ENCODE measurements at places on chromosomes 13 and 19.

DNA sequence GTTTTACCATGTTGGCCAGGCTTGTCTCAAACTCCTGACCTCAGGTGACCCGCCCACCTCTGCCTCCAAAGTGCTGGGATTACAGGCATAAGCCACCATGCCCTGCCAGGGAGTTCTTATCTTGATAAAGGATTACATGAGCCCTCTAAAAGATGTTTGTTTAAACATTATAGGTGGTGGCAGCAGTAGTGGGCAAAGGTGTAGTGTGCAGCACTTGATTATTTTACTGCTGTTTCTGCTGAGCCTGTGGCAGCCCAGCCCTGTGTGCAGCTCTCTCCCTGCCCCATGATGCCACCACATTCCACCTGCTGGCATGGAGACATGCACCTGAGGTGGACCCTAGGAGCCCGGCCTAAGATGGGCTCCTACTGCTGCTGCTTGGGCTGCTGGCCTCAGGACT is 54.0 kb downstream of the ZNF429 start:
- DNase-seq, result no peak

DNA sequence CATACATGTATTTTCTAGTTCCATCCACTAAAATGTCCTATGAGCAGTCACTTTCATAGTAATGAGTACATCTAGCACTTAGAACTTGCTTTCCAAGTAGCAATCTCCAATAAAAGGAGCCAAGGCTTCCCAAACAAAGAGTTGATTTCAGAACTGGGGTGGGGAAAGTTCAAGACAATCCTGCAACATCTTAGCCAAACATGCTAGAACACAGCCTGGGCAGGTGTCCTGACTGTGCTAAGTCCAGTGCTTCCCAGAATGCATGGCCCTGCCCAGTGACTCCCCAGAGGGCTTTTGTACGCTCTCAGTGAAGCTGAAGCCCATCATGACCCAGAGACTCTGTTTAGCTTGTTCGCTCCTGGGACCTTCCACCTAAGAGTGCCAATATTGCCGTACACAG is 106.7 kb upstream of the UBAC2 start:
- DNase-seq, result no peak

DNA sequence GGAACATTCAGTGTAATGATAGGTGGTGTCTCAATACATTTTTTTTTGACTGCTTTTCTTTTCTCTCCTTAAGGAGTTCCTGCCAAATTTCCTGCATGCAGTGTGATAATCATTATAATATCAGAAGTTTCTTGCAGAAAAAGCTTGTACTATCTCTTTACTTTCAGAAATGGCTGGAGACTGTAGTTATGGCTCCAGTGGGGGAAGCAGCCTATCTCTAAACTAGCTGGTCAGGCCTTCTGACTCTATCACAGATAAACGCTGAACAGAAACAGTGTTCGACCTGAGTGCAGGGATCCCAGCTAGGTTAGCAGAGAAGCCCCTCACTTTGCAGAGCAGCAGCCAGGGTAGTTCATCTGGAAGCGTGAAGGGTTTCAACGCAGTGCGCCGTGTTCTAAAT is 1.9 kb downstream of the CCNE1 start:
- no peak for DNase-seq

DNA sequence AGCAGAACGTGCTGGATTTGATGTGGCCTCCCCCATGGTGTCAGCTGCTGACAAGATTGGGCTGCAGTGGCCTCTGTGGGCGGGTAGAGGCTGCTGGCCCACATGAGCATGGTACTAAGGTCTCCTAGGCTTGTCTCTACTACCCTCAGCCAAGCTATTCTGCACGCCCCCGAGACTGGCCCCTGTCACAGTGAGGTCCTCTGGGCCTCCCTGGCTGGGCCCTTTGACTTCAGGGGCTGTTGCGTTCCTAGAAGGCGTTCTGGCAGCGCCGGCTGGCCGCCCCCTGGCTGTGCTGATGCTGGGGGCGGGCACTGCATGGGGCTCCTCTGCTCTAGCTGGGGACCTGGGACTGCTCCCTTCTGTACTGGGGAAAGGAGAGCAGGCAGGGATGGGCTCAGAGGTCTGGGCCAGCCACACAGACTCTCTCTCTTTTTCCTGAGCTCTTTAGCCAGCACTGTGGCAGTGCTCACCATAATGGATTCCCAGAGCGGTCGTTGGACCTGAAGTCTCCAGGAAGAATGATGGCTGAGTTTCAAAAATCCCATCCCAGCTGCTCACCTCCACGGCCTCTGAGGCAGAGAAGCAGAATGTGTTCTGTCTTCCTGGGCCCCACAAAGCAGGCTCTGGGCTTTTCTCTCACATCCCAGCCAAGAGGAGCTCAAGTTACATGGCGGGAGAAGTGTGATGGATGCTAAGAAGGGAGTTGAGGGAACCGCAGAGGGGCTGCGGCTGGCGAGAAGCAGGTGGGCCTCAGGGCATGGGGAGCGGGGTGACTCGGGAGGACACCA is 32.3 kb downstream of the TSSK6 start:
- no peak for DNase-seq

DNA sequence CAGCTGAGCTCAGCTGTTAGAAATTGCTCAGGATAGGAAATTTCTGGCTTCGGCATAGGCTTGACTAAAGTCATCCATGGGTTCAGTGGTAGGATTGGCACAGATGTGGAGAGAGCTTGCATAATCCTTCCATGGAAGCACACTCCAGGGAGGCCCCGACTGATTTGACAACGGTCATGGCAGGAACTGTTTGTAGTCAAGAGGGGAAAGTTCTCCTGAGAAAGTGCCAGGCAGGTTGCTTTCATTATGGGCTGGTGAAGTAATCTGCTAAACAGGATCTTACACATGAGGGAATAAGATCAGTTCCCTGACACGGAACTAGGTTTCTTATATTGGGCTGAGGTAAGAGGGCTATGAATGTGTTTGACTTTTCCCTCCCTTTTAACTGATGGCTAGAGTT is 120.1 kb downstream of the RGCC start:
- DNase-seq, result no peak

DNA sequence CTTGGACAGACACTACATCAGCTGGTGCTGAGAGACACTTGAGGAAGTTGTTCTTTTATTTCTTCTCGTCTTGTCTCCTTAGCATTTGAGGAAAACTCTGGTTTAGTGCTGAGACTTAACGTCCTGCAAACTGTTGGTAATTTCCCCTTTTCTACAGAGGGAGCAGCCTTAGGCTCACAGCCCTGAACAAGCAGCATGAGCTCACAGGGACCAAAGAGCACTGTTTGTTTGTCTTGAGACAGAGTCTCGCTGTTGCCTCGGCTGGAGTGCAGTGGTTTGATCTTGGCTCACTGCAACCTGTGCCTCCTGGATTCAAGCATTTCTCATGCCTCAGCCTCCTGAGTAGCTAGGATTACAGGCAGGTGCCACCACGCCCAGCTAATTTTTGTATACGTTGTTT is 5.5 kb downstream of the ZNF805 start:
- DNase-seq, result no peak

GRCh38 chr13:41643507-41643906 is 186.2 kb downstream of the RGCC start:
- no peak for DNase-seq

GRCh38 chr19:7657131-7657751 is 11.6 kb upstream of the RETN start:
- peak; percentile 25 for DNase-seq

DNA sequence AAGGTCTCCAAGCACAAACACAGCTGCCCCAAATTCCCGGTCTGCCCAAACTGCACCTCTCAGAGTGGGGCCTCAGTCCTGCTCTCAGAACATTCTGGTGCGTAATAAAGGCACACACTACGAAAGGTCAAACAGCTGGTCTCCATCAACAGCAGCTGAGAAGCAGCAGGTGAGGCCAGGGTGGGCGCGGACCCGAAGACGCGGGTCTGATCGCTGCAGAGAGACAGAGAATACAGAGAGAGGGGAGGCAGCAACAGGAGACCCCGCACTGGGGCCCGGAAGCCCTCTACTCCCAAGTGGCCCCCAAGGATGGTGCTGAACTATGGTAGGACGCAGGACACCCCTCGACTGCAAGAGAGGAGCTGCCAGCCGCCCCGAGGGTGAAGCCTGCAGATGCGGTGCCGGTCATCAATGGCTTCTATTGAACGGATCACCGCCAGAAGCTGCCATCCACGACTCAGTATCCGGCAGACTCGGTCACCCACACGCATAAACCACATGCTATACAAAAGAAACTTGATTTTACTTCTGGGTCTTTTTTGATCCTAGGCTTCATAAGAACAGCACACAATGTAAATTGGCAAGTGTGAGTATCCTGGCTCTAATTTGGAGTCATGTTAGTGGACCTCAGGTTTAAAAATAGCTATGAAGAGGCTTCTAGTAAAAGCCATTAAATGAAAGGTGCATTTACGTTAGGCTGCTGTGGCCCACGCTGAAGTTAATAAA is 33.4 kb downstream of the STK24 start:
- DNase-seq, result no peak

DNA sequence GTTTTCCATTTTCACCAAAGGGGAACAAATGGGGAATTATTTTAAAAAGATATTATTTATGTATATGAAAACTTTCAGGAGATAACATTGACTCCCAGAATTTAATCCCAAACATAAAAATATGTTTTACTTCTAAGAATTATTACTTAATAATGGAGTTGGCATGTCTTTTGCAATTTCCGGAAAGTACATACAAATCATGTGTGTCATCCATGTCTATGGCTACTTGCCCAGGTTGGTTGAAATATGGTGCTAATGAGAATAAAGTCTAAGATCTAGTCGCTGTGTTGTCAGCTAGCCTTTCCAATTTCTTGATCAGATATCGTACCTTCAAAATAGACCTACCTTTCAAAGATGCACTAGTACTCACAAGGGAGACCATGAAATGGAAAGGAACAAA is 1003.2 kb upstream of the PCDH20 start:
- DNase-seq, result no peak

DNA sequence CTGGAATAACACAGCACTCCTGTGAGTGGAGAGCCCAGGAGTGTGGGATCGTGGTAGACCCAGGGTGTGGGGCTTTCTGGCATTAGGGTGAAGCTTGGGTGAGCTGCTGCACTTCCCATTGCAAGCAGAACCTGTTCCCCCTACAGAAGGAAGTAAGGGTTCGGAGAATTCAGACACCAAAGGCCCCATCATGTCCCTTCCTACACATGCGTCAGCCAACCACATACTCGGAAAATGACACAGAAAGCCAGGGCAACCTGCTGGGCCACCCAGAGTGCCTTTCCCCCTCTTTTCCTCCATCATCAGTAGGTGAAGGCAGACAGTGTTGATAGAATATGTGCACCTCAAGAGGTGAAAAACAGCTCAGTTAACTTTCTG is 42.9 kb downstream of the GGACT start:
- no peak for DNase-seq

- no peak for DNase-seq
Observed at GRCh38 chr19:12782174-12782423, 6.7 kb upstream of the HOOK2 start.

- no peak for DNase-seq
Observed at GRCh38 chr19:359653-359925, 15.0 kb upstream of the MIER2 start.

GRCh38 chr13:73687087-73687486 is 447.1 kb downstream of the KLF12 start:
- no peak for DNase-seq

- DNase-seq, result no peak
Observed at GRCh38 chr19:18386543-18387271, 749 bp downstream of the GDF15 start.

DNA sequence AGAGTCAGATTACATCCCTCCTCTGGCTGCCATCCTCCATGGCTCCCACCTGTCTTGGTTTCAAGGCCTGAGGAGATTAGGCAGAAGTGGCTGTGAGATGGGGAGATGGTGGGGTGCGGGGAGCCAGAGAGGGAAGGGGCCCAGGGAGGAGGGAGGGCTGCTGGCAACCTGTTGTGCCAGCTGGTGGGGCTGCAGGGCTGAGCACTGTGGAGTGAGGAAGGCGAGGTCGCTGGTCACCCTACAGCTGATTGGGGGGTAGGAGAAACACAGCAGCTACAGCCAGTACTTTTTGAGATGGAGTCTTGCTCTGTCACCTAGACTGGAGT is 48.3 kb downstream of the CD320 start:
- no peak for DNase-seq

DNA sequence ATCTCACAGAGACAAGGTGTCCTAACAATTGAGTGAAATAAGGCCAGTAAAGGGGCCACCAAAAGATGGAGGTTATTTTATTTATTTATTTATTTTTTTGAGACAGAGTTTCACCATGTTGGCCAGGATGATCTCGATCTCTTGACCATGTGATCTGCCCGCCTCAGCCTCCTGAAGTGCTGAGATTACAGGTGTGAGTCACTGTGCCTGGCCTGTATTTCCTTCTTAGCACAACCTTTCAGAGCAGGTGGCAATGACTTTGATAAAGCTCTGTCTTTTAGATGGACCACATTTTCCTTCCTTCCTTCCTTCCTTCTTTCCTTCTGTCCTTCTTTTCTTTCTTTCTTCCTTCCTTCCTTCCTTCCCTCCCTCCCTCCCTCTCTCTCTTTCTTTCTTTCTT is 11.0 kb upstream of the DOCK6 start:
- no peak for DNase-seq

DNA sequence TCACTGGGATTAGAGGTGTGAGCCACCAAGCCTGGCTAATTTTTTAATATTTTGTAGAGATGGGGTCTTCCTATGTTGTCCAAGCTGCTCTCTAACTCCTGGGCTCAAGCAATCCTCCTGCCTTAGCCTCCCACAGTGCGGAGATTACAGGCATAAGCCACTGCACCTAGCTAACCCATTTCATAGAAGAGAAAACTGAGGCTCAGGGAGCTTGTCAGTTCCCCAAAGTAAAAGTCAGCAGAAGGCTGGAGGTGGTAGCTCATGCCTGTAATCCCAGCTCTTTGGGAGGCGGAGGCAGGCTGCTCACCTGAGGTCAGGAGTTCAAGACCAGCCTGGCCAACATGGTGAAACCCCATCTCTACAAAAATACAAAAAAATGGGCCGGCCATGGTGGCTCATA is 8.8 kb upstream of the HOMER3 start:
- DNase-seq, result no peak

DNA sequence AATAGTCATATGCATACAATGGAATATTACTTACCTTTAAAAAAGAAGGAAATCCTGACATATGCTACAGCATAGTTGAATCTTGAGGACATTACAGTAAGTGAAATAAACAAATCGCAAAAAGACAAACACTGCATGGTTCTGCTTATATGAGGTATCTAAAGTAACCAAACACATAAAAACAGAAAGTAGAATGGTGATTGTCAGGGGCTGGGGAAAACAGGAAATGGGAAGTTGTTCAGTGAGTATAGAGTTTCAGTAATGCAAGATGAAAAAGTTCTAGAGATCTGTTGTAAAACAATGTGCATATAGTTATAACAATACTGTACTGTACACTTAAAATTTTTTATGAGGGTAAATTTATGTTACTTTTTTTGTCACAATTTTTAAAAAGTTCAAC is 219.4 kb downstream of the KLF5 start:
- DNase-seq, result no peak

DNA sequence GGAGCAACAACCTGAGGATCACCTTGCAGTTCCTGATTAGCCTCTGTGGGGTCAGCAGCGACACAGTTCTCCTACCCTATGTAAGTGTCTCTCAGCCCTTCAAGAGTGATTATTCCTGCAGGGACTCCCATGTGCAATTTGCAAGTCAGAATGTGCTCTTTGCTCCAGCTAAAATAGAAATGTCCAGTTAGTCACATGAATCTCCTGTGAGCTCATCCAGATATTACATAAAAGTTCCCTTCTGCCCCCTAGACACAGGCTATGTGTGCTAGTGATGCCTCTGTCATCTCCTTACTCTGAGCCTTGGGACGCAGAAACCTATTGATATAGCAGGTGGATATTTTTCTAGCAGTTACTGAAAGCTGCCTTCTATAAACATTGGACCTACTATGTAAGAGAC is 105.5 kb downstream of the ZAR1L start:
- no peak for DNase-seq

All from stimulated activated CD8-positive, alpha-beta memory T cell treated with anti-CD3 and anti-CD28 coated beads, Interleukin-12 subunit alpha, Interleukin-12 subunit beta, amount 100 ng/mL, for 4 hours (primary cell).